ENCODE measurements at places on chromosomes 6 and 20.

GRCh38 chr6:142008016-142008735, 124.5 kb upstream of the GJE1 start:
- no peak for DNase-seq

- no peak for DNase-seq
These were observed 10.6 kb upstream of the TTLL2 start for GRCh38 chr6:167314180-167314821.

- DNase-seq: no peak
These were observed 1.1 kb downstream of the PCSK2 start for GRCh38 chr20:17227669-17228623.

- no peak for DNase-seq
These were observed 34.6 kb upstream of the LAMA2 start for GRCh38 chr6:128848212-128848935.

DNA sequence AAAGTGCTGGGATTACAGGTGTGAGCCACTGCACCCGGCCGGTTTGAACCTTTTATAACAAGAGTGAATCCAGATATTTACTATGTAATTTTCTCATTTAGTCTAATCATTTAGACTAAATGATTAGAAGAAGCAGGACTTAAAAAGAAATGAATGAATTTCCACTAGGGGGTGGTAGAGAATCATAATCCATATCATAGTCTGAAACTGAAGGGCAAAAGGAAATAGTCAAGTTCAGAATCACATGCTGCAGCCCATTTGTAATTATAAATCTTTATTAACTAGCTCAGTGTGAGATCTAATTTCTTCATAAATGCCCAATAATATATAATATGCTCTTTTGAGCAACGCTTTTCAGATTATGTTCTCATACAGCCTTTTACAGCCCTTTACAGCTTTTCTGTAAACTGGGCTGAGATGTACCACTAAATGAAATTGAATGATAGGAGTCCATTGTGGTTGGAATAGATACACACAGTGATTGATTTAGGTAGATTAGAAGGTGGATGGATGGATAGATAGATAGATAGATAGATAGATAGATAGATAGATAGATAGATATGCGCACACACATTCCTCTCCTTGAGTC, 31.8 kb downstream of the PSMB9 start:
- no peak for DNase-seq

DNA sequence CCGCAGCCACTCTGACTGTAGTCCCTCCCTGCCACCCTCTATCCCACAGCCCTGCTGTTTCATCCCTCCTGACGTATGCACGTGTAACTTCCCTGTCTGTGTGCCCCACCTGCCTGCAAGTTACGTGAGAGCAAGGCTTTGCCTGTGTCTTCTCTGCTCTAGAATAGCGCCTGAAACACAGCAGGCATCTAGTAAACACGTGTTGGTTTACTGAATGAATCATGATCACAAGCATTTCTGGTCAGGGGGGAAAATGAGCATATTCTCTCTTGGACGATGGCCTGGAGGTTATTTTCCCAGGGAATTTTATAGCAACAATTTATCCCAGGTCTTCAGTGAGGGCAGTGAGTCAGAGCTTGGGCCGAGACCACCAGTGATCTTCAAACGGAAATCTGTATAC, 38.3 kb downstream of the PSMG4 start:
- no peak for DNase-seq

- no peak for DNase-seq
These were observed 4.6 kb downstream of the SYTL3 start for GRCh38 chr6:158654498-158654897.

DNA sequence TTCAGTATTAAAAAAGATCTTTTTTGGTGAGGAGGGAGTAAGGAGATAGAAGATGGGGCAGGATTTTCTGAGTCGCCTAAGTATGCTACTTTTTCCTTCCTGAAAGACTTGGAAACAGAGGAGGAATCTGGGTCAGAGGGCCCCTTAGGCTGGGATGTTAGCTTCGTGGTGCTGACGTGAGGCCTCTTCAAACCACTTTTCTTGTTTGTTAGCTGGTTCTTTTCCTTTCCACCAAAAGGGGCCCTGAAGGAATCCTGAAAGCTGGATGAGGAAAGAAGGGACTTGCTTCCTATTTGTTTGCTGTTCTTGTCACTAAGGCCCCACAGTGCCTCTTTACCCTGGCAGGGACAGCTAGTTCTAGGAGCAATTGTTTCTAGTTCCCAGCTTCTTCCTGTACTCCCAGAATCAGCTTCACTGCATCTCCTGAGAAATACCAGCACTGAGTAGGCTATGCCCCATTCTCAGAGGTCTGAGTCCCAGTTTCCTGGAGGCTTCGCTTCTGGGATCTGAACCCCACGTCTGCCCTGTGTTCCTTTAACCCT, 2.2 kb upstream of the IL20RA start:
- no peak for DNase-seq

DNA sequence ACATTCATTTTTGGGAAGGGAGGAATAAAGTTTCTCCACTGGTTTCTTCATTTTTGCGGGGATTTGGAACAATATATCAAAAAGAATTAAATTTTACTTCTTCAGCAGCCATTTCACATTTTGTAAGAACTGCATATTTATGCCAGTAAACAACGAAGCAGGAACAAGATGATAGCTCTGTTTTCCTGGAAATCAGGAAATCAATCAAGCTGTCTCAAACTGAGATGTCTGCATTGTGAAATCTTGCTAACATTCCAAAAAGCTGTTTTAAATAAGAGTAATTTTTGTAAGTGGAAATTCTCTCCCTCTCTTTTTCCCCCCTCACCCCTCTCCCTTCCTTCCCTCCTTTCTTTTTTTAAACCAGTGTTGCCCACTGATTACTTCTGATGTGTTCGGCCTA, 20.0 kb downstream of the MAPK13 start:
- no peak for DNase-seq

GRCh38 chr6:49087369-49087768, 375.7 kb downstream of the MMUT start:
- no peak for DNase-seq

- DNase-seq: no peak
These were observed 29.0 kb downstream of the ARMC2 start for GRCh38 chr6:108877046-108877751.

DNA sequence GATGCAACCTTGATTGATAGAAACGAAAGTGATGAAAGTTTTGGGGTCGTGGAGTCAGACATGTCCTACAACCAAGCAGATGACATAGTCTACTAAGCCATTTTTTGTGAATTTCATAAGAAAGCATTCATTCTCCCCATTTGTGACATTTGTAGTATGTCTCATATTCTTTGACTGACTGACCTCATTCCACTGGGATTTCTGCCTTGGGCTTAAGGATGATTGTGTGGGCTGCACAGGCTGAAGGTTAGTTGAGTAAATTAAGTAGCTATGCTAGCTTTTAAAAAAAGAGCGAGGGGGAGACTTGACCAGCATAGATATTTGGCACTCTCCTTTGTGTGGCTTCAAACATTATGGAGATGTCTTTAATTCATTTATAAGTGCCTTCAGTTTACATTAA, 28.9 kb downstream of the STMND1 start:
- no peak for DNase-seq

DNA sequence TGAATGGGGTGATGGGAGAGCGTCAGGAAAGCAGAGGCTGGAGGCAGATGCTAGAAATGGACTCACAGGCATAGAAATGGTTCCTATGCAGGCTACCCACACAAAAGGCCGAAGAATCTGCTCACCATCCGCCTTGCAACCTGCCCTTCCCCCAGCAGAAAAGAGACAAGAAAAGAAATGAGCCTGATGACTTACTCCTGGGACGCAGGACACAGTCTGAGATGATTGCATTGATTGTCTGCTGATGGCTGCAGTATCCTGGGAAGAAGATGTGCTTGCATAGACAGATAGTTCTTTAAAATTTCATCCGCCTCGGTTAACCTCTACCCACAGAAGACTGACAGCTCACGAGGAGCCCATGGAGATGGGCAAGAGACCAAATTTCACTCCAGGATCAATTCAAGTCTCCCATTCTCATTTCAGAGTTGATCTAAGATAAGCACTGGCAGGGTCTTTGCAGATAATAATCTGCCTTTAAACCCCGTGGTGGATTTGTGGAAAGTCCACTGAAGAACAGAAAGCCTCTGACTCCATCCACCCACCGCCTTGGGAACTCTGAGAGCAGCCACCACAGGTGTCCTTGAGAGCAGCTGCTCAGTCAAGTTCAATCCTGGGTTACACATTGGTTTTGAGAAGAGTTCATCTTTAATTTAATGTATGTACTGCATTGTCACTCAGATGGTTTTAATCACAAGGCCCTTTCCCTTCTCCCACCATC, 7.2 kb downstream of the AGPAT4 start:
- DNase-seq: no peak

- DNase-seq: no peak
These were observed 2.3 kb downstream of the DEFB124 start for GRCh38 chr20:31472395-31473330.

- DNase-seq: no peak
These were observed 158.1 kb upstream of the RPS6KA2 start for GRCh38 chr6:166785131-166785530.

GRCh38 chr20:29497261-29497671, 1760.2 kb upstream of the DEFB115 start:
- no peak for DNase-seq

DNA sequence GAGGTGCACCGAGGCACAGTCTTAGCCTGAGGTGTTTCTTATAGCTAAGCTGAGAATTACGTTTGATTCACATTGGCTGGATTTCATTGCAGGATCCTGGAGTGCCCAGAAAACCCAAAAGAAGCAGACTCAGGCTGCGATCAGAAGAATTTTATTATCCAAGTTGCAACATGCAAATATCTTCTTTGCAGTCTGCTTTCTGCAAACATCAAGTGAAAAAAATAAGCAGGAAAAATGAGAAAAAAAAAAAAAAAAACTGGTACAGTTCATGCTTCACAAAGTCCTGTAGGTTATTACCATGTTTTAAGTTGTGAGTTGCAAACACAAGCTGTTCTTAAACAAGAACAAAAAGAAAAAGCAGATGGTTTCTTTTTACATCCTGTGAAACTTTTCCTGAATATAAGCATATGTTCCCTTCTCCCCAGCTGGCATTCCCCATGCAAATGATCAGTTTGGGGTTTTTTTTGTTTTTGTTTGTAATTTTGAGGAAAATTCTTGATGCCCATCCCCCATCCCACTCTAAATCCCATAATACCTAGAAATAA, 349.0 kb downstream of the CBLN4 start:
- DNase-seq: no peak

- DNase-seq: no peak
These were observed 316.6 kb downstream of the THBS2 start for GRCh38 chr6:168937054-168937453.

DNA sequence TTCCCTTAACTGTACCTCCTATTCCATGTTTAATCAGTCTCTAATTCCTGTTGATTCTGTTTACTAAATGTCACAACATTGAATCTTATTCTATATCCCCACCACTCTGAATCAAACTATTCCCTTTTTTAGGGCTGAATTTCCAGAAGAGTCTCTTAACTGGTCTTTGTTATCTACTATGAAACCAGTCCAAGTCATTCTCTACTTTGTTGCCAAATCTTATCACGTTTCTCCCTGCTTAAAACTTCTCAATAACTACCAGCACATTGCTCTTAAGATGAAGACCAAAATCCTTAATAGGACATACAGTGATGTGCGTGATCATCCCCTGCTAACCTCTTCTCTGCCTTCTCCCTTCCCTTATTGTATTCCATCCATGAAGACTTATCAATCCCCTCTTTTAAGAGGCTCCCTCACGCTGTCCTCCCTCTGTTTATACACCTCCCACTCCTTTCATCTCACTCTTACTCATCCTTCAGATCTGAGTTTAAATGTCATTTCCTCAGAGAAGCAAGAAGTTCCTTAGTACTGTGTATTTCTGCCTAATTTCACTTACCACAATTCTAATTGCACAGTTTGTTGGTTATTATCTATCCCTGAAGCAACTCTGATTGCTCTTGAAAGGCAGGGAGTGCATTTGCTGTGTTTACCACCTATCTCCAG, 143.0 kb upstream of the AHI1 start:
- DNase-seq: no peak

- DNase-seq: no peak
These were observed 52.6 kb upstream of the PDE7B start for GRCh38 chr6:135798751-135799515.

DNA sequence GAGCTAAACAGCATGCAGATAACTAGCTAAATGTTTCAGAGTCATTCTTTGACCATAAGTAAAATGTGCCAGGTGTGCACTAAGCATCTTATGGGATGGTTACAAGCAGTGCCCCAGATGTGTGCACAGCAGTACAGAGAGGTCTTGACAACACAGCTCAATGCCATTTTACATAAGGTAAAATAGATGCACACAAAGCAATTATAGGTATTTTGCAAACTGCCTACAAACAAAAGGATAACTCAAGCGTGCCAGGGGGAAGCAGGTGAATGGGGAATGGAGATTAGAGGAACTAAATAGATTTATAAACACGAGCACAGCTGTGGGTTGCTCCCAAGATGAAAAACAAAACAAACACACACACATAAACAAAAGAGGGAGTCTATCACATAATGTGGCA, 64.8 kb downstream of the SLC2A10 start:
- DNase-seq: no peak

DNA sequence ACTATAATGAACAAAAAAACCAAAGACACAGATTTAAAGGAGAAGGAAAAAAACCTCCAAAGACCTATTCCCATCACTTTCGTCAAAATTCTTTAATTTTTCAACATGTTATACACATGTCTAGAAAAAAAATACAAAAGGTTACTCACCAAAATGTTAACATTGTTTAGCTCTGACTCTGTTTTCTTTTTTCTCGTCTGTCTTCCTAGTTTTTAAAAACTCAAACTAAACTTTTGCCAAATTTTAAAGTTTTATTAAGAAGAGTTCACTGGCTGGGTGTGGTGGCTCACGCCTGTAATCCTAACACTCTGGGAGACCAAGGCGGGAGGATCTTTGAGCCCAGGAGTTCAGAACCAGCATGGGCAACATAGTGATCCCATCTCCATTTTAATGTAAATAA, 10.8 kb downstream of the MCUR1 start:
- DNase-seq: no peak

DNA sequence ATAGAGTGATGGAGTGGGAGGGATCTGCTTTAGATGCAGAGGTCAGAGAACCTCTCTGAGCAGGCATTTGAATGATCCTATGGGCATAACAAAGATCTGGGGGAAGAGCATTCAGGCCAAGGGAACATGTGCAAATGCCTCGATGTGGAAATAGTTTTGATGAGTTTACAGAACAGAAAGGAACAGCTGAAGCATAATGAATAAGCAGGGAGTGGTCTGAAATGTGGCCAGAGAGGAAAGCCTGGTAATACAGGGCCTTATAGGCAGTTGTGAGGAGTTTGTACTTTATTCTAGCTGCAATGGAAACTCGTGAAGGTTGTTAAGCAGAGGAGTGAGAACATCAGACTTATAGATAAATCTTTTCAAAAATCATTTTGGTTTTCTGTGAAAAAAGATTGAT, 33.0 kb upstream of the ME1 start:
- no peak for DNase-seq

GRCh38 chr6:6006006-6006427, 708 bp downstream of the NRN1 start:
- no peak for DNase-seq

- DNase-seq: no peak
These were observed 33.7 kb upstream of the IYD start for GRCh38 chr6:150334790-150335783.

GRCh38 chr6:111985202-111985731, 68.6 kb upstream of the CCN6 start:
- peak; percentile 29 for DNase-seq
